ENCODE measurements at places on chromosomes 4 and X.

DNA sequence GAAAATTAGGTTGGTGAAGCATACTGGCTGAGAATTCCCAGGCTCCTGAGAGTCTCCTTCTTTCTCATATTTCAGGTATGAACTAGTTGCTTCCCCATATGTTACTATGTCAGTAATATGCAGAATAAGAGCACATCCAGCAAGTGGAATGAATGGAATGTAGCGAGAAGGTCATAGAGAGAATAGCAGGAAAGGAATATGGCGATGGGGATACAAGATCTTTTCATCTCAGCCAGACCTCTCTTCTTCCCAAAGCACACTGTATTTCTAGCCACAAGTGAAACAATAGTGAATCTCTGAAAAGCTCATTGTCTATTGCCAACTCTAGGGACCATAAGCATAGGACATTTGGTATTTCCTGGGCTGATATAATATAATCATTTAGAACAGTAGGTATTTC is 54.6 kb upstream of the MMAA start:
- no peak for DNase-seq

GRCh38 chrX:23944234-23944633 is 36.4 kb downstream of the CXorf58 start:
- DNase-seq: no peak

DNA sequence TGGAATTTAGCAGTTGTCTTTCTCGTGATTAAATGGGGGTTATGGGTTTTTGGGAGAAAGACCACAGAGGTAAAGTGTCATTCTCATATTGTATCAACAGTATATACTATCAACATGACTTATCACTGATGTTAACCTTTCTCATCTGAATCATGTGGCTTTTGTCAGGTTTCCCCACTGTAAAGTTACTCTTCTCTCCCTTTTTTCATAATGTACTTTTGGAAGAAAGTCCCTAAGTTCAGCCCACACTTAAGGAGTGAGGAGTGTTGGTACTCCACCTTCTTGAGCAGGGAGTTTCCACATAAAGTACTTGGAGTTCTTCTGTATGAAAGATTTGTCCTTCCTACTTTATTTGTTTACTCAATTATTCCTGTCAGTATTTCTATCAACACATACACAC is 169.9 kb downstream of the ZNF330 start:
- no peak for DNase-seq

DNA sequence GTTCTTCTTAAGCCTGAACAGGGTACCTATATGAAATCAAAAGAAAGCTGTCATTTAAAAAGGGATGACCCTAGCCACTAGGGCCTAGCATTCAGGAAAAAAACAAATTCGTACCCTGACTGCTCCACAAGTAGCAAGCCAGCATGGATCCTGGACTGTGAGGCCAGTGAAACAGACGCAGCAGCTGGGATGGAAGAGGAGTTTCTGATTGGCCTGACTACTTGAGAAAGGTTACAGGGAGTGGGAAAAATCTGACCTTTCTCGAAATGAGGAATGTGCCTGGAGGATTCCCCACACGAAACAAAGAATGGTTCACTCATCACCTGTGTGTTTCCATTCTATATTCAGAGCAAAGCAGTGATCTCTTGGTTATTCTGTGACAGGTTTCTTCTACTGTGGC is 87.6 kb upstream of the JADE1 start:
- no peak for DNase-seq

DNA sequence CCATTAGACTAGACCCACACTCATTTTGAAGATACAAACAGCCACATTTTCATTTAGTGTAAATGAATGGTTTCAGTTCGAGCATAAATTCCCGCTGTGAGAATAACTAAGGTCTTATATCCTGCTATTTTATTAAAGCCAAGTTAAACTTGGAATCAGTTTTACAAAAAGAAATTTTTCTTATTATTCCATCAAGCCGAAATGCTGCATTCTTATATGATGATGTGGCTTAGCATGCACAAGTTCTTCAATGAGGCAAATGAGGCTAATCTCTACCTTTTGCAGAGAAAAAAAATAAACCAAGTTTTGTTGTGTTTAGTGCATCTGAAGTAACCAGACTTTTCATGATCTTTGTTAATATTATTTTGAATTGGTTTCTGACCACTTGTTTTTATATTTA is 953.9 kb upstream of the PCDH10 start:
- no peak for DNase-seq

GRCh38 chr4:27148211-27148895 is 287.7 kb downstream of the STIM2 start:
- DNase-seq: no peak

GRCh38 chrX:50707405-50707804 is 106.6 kb downstream of the SHROOM4 start:
- no peak for DNase-seq

- DNase-seq: no peak
Observed at GRCh38 chrX:84488426-84488825, 13.8 kb downstream of the HDX start.

- DNase-seq: no peak
Observed at GRCh38 chrX:98956014-98956413, 1454.1 kb downstream of the PCDH19 start.

- no peak for DNase-seq
Observed at GRCh38 chr4:103197765-103198110, 405 bp downstream of the CENPE start.

GRCh38 chr4:40502220-40502619 is 127.4 kb downstream of the RBM47 start:
- no peak for DNase-seq

- no peak for DNase-seq
Observed at GRCh38 chrX:153475751-153476281, 5.4 kb upstream of the HAUS7 start.

- no peak for DNase-seq
Observed at GRCh38 chr4:110754716-110755115, 131.8 kb upstream of the PITX2 start.

DNA sequence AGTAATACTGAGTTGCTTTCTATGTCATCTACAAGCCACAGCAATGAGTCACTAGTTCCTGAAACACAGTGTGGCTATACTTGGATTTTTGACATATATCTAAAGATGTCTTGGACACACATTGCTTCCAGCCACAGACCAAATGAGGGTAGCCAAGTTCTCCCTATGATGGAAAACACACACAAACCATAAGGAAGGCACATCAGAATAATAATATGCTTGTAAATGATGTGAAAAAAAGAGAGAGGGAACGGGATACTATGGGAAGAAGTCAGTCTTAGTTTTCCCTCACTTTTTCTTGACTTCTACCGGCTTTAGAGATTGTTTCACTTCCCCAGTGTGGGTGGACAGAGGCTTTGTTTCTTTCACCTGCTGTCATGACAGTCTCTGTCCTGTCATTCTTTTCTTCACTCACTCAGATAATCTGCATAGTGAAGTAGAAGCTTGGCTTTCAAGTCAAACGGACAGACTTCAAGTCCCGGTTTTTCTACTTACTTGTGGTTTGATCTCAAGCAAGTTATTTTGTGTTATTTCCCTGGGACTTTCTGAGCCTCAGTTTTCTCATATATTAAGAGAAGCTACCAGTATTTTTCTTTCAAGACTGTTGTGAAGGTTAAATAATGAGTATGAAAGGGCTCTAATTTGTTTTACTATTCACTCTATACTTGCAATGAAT is 34.7 kb downstream of the P2RY10 start:
- no peak for DNase-seq

DNA sequence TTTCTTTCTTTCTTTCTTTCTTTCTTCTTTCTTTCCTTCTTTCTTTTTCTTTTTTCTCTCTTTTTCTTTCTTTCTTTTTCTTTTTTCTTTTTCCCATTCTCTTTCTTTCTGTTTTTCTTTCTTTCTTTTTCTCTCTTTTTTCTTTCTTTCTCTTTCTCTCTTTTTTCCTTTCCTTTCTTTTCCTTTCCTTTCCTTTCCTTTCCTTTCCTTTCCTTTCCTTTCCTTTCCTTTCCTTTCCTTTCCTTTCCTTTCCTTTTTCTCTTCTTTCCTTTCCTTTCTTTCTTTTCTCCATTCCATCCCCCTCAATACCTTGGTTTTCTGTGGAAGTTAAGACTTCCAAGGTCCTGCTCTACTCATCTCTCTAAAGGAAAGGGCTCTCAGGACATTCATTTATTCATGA is 102.8 kb upstream of the CLNK start:
- DNase-seq: no peak

DNA sequence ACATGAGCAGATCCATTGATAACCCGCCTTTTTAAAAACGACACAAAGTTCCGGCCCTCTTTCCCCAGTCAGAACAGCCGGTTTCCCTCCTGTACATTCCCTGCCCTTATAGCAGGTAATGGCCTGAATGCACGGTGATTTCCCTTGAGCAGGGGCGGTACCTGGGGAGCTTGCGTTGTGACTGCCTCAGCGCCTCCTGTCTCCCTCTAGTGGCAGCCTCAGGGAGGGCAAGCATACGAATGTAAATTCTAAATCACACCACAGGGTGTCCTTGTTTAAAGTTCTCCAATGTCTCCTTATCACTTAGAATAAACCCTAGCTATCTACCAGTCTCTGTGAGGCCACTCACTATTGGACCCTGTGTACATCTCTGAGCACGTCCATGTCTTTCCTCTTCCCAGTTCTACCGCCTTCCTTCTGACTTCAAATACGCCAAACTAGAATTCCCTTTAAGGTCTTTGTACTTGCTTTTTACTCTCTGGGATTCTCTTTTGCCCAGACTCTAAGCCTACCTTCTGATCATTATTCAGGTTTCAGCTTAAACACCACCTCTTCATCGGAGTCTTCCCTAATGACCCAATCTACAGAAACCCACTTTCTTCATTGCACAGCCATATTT is 18.4 kb upstream of the LDB2 start:
- no peak for DNase-seq
